Kidney capillary endothelial cell (primary cell): ENCODE measurements at places on chromosomes 12 and 14.

GRCh38 chr12:9699898-9700605, 30.5 kb downstream of the CLEC2D start:
- DNase-seq: peak; percentile 34

DNA sequence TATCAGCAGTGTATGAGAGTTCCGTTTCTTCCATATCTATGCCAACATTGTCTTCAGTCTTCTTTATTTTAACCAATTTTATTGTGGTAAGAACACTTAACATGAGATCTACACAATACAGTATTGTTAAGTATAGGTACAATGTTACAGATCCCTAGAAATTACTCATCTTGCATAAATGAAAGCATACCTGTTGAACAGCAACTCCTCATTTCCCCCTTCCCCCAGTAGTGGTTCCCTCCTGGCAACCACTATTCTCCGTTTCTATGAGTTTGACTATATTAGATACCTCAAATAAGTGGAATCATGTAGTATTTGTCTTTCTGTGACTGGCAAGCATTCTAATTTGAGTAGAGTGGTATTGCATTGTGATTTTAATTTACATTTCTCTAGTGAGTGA, 150.5 kb downstream of the CRADD start:
- no peak for DNase-seq

- DNase-seq: peak; percentile 45
These were observed 1.1 kb downstream of the PDE3A start for GRCh38 chr12:20369305-20370013.

- no peak for DNase-seq
These were observed 27.0 kb downstream of the SLC25A21 start for GRCh38 chr14:37145395-37145794.

DNA sequence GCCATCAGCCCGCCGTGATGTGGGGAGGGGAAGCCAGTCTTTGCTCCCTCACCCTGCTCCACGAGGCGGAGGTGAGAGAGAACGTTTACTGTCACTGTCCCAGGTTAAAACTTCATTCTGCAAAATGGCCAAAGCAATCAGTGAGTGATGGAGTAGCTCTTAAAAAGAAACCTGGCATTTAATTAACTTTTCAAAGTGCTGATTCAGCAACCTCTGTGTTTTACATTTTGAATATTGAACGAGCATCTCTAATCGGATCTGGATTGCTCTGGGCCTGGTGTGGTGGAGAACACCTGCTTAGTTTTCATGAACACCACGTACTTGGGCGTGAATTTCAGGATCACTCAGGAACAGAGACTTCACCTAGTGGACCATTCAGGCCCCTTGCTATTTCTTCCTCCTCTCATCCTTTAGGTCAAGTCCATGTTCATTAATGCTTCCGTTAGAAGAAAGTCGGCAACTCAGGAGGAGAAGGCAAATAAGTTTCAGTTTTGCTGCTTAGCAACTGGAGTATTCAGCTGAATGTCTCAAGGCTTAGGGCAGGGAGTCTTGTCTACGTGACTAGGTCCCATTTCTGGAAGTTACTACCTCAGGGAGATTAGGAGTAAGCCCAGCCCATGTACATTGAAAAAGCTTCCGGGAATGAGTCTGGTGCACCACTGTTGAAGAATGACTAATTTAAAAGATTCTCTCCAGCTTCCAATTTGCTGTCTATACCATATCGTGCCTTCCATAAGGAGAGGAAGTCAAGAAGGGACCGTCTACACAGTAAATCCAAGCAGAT, 68.2 kb downstream of the IFT43 start:
- DNase-seq: no peak

GRCh38 chr12:14167005-14167628, 185.7 kb upstream of the GRIN2B start:
- peak; percentile 45 for DNase-seq

- DNase-seq: no peak
These were observed 15.0 kb downstream of the TBC1D15 start for GRCh38 chr12:71854594-71854993.

GRCh38 chr12:49777800-49778748, 36.7 kb downstream of the TMBIM6 start:
- DNase-seq: no peak

- no peak for DNase-seq
These were observed 342.6 kb upstream of the E2F7 start for GRCh38 chr12:77407931-77408330.

DNA sequence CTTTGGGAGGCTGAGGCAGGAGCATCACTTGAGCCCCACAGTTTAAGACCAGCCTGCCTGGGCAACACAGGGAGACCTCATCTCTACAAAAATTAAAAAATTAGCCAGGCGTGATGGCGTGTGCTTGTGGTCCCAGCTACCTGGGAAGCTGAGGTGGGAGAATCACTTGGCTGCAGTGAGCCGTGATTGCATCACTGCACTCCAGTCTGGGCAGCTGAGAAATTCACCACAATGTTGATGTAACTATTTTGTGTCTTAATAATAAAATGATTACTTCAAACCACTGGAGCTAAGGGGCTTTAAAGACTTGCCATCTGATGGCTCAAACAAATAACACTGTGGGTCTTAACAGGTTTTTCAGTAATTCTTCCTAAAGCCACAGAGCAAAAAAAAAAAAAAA, 10.8 kb downstream of the ERH start:
- DNase-seq: no peak

GRCh38 chr12:49838973-49839633, 3.8 kb downstream of the BCDIN3D start:
- peak; percentile 67 for DNase-seq

DNA sequence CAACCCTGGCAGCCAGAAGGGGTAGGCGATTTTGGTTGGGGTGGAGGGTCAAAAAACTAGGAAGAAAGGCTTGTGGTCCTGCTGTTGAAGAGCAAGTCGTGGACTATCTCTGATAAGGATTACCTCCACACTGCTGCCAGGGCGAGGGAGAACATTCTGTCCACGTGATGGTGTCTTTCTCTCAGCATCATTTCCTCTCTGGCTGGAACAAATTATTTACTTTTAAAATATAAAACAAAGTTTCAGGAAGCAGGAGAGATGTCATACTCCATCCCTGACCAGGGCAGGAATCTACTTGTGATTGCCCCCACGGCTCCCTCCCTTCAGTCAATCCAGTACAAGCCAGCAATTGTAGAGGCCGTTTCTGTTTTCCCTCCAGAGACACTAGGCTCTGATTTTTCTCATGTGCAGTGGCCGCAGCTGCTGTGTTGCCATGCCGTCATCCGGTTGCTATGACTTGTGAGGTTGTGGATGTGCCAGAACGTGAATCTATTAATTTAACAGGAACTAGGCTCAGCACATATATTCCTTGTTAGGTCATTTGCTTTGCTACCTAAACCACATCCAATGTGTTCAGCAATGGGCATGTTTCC, 61.5 kb upstream of the PTGR2 start:
- DNase-seq: peak; percentile 65

- DNase-seq: no peak
These were observed 119.1 kb downstream of the ITPR2 start for GRCh38 chr12:26713885-26714383.

DNA sequence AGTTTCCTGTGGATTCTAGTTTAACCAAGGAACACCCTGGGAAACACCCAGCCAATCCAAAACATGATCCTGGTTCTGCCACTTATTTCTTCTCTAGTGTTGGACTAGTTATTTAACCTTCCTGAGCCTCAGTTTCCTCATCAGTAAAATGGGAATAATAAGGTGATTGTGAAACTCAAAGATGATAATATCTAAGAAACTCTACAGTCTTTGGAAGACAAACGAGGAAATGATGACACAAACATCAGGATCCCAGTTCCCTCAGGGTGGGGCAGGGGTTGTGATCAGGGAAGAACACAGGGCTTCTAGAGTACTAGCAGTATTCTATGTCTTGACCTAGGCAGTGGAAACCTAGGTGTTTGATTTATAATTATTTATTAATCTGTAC, 18.1 kb upstream of the TMEM106C start:
- DNase-seq: no peak

DNA sequence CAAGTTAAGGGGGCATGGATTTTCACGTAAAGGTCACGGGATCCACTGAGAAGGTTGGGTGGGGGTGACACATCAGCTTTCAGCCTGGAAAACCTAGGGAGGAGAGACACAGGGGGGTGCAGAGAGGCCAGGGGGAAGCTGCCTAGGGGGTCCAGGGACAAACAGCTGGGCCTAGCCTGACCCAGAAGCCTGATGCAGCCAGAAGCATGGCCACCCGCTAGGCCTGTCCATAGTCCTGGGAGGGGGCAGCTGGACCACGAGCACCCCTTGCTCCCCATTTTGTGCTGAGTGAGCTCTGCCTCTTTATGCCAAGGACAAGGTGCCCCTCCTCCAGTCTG, 322.7 kb upstream of the RTL1 start:
- DNase-seq: no peak

DNA sequence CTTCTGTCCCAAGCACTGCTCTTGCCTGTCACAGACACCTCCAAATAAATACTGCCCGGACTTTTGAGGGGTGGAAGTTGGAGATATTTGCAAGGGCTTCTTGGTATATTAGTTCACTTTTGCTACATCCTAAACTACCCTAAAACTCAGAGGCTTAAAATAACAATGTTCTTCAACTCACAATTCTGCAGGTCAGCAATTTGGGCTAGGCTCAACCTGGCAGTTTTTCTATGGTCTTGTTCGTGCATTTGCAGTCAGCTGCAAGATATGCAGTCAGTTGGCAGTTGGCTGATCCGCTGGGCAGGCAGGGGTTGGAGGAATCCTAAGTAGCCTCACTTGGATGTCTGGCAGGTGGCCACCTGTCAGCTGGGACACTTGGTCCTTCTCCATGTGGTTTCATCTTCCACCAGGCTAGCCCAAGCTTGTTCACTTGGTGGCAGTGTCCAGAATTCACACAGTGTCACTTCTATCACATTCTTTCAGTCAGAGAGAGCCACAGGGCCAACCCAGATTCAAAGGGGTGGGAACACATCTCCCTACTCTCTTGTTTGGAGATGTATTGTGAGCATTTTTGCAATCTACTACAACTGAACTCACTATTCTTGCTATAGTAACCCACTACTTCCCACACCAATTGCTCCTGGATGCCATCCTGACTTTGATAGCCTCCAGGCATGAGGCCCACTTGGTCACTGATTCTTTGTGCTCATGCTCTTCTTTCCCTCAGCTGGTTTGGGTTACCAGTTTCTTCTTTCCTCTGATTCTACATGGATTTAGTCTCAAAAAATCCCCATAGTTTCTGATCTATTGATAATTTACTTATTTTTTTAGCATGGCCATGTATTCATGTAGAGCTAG, 27.8 kb upstream of the CAPRIN2 start:
- DNase-seq: no peak

GRCh38 chr14:73026243-73026844, 562 bp downstream of the ZFYVE1 start:
- no peak for DNase-seq

GRCh38 chr12:133057446-133057845, 20.1 kb downstream of the ZNF84 start:
- DNase-seq: no peak

GRCh38 chr14:99072956-99073355, 199.0 kb downstream of the BCL11B start:
- no peak for DNase-seq

DNA sequence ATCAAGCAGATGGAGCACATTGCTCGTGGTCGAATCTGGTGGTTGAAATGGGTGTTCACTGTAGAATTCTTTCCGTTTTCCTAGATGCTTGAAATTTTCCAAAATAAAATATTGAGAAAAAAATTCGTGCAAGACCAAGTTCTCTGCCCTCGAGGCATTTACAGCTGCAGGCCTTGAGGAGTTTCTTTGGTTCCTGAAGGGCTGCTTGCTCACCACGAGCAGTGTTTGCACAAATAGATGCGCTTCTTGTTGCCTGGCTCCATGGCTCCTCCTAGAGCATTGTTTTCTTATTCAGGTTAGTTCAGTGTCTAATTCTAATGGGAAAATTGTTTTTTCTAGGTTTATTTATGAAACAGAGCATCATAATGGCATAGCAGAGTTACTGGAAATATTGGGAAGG, 74.5 kb upstream of the DYNC1H1 start:
- DNase-seq: no peak

DNA sequence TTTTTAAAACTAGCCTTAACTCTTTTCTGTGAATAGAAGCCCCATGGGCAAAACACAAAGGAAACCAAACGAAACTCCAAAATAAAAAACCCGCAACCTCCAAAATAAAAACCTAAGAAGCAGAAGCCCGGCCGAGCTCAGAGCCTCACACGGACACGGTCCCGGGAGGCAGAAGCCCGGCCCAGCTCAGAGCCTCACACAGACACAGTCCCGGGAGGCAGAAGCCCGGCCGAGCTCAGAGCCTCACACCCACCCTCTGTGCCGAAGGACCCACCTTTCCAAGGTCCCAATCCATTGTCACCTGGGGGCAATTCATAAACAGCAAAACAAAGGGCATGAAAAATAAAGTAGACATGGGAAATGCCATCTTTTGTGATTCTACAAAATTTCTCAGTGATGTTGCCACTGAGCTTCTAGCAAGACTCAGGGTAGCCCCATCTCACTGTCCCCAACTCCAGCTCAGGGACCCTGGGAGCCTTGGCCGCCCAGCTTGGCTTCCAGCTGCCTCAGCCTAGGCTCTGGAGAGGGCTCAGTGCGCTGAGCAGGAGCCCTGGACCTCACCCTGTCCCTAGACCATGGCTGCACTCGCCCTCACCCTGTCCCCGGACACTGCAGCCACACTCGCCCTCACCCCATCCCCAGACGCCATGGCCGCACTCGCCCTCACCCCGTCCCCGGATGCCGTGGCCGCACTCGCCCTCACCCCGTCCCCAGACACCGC, 82.2 kb downstream of the GALNT9 start:
- no peak for DNase-seq

DNA sequence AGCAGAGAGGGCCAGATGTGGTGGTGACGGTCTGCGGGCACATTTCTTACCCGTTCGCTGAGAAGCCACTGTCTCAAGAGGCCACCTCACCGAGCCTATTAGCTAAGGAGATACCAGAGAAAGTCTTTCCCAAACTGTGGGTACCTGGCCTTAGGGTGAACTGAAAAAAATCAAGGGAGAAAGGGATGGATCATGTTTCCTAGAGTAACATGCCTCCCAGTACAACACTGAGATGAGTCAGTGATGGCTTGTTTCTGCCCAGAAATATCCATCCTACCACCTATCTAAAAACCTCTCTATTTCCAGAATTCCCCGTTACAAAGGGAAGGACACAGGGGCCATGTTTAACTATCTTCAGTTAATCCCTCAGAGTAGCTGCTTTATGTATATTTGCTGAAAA, 83.7 kb downstream of the LMNTD1 start:
- DNase-seq: no peak

DNA sequence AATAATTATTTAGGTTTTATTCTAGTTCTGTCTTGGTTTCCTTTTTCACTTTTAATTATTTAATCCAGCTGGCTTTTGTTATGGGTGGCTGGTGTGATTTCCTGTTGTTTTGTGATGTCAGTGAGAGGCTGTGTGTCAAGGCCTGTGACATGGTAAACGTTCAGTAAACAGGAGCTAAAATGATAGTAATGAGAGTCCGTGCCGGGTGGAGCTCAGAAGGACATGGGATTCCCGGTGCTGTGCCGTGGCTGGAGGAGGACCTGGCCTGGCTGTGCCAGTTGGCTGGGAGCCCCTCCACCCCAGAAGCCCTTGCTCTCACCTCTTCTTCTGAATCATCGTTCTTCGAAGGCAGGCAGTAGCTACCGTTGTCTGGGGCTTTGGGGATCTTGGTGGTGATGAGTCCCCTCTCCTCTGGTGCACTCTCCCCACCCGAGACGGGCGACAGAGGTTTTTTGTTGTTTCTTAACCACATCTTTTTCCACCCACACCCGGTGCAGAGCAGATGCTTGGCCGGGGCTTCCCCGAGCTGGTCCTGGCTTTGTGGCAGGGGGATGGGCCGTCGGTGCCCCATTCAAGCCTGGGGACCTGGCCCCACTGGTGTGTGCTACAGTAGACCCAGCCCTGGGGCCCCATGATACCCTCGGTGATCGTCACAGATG, 29.1 kb downstream of the SH2B3 start:
- DNase-seq: no peak

- DNase-seq: peak; percentile 69
These were observed 9.1 kb downstream of the MTRFR start for GRCh38 chr12:123242116-123242904.
